ENCODE measurements at places on chromosomes 5 and 9. TPM values are rescaled to one million over a fixed set of nuclear protein-coding genes. Genes with fewer than 3 reads are reported as not detected.

Gene NRARP
- 0.50 TPM for total RNA-seq

Gene TRIM36
- total RNA-seq, result 2.4 TPM

Gene LHX2
- total RNA-seq, result not detected

Gene PCDH12
- total RNA-seq, result not detected

Gene PCDHGC5
- 0.19 TPM for total RNA-seq

Gene JADE2
- total RNA-seq, result 23.6 TPM
